ENCODE measurements at places on chromosomes 7 and 10.

DNA sequence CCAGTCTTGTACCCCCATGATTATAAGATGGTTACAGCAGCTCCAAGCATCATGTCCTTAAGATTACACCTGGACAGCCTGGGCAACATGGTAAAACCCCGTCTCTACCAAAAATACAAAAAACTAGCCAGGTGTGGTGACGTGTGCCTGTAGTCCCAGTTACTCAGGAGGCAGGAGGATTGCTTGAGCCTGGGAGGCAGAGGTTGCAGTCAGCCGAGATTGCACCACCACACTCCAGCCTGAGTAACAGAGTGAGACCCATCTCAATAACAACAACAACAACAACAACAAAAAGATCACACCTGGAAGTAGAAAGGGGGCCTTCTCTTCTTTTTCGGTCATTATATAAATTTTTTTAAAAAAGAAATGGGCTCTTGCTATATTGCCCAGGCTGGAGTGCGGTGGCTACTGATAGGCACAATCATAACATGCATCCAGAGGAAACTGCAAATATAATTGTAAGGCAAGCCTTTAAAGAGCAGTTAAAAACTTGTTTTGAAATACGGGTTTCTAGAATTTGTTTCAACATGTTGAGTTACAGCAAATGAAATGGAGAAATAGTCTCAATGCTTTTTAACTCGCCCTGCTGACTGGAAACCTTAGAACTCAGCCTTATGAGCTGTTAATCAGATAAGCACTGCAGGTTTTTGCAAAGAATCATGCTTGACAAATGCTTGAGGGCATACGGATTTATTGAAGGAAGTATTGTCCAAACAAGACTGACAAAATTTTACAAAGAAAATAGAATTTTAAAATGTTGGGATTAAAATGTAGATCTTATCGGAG, 4.7 kb upstream of the ENTPD7 start:
- DNase-seq = no peak

- DNase-seq = no peak
Observed at GRCh38 chr7:83562289-83562688, 86.7 kb downstream of the SEMA3E start.

GRCh38 chr7:19020062-19020461, 97.4 kb downstream of the TWIST1 start:
- DNase-seq = no peak

DNA sequence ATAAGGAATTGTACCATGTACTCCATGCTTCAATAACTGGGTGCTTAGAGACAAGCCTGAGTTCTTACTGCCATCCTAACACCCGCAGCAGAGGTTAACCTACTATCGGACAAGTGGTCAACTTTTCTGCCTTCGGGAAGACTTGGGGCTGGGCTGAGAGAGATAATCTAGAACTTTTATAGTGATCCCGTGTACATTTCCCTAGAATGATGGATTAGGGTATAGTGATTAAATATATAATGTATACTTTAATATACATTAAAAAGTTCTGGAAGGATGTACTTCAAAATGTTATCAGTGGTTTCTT, 12.2 kb upstream of the HNRNPF start:
- no peak for DNase-seq

DNA sequence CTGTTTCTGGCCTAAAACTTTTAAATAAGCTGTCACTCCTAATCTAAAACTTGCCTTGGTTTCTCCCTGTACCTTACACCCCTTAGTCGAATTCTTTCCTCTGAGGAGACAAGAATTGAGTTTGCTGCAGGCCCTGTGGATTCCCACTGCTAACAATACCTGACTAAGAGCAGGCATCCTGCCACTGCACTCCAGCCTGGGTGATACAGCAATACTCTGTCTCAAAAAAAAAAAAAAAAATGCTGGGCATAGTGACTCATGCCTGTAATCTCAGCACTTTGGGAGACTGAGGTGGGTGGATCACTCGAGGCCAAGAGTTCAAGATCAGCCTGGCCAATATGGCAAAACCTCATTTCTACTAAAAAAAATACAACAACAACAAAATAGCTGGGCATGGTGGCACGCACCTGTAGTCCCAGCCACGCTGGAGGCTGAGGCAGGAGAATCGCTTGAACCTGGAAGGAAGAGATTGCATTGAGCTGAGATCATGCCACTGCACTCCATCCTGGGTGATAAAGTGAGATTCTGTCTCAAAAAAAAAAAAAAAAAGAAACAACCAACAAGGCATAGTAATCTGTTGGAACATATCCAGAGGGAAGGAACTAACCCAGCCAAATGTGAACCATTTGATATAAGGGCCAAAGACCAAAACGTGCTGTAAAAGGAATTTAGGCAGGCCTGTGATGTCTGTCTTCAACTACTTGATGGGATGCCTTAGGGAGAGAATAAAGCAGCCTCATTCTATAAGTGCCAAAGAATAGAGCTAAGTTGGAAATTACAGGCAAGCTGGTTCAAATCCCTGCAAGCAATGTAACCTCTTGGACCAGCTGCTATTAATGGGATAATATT, 732.7 kb upstream of the AUTS2 start:
- DNase-seq = no peak

DNA sequence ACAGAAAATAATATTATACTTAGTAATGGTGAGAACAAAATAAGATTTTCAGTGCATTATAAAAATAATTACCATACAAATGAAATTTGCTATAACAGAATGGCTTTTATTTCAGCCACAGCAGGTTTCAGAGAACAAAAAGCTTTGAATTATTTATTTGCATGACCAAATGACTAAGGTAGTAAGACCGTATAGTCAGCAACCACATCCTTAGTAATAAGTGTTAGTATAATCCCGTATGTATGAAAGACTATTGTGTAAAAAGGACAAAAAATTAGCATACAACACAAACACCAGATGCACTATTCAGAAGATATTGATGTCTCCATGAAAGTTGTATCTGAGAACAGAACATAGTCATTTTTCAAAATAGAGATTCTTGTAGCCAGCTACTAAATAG, 12.2 kb downstream of the PDZD8 start:
- DNase-seq = no peak

DNA sequence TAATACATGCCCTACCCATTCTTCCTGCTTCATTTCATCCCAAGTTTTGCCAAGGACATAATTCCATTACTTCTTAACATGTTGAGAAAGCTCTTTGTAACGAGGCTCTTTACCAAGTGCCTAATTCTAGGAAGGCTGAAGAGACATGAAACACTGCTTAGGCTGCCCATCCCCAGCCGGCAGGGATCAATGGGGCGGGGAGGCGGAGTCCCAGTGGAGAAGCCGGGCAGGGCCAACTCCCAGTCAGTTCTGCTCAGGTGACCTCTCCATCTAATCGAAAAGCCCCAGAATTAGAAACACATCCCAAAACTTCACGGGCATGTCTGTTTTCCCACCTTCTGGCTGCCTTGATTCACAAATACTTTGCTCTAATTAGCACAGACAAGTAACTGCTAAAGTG, 89.5 kb upstream of the LYZL1 start:
- no peak for DNase-seq

DNA sequence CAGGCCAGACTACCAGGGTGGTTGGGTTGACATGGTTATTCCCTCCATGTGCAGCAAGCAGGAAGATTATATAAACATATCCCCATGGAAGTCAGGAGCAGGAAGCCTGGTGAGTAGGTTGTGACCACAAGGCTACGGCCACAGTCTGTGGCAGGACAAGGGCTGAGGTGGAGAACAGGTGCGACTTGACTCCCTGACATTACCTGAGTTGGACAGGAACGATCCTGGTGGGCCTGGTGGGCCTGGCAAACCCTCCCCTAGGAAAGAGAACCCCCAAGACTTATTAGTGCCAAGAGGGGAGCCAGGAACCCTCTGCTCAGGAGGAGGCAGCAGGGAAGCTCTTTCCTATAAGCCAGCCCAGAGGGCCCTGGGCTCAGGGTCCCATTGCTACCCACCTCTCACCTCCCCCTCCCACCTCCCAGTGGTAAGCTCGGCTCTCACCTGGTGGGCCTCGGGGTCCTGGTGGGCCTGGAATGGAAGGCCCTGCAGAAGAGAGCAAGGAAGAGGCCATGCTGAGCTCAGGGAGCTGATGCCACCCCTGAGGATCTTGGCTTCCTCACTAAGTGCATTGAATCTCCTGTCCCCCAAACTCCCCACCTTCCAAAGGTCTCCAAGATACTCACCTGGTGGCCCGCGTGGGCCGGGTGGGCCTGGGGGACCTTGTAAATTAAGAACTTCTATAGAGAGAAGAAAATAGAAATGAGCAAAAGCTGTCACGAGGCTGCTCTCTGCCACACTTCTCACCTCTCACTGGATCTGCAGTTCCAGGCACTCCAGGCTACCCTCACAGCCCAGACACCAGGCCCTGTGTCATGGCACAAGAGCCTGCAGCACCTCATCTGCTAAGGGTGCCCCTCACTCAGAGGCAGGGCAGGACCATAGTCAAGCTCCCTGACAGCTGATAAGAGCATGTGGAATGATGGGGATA, 44.6 kb downstream of the COL17A1 start:
- DNase-seq = no peak

DNA sequence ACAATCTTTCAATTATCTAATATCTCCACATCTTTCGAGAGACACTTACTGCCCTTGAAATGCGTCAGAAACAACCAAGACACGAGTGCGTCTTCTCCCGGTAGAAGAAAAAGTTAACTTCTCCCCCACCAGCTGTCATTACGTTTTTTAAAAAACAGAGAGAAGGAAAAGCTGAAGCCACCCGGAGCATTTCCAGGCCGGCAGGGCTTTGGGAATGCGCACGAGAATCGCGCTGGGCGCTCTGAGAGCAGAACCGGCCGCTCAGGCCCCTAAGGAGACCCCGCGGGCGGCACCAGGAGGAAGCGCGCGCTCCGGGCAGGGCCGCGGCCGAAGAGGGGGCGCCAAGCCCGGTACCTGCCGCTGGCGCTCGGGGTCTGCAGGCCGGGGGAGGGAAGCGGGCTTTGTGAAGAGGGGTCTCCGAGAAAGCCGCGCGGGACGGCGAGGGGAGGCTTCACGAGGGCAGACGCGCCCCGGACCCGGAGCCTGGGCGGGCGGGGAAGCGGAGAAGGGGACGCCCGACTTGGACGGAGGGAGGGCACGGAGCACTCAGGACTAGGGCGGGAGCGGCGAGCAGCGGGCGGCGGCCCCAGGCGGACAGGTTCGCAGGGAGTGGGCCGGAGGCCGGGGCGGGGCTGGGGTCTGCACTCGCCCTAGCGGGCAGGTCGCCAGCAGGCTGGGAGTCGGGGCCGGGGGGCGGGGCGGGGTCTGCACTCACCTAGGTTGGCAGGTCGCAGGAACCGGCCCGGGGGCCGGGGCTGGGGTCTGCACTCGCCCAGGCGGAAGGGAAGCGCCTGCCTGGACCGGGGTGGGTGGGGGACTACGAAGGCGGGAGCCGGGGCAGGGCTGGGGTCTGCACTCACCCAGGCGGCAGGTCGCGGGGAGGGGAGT, 932 bp downstream of the ESYT2 start:
- DNase-seq = peak; percentile 15

DNA sequence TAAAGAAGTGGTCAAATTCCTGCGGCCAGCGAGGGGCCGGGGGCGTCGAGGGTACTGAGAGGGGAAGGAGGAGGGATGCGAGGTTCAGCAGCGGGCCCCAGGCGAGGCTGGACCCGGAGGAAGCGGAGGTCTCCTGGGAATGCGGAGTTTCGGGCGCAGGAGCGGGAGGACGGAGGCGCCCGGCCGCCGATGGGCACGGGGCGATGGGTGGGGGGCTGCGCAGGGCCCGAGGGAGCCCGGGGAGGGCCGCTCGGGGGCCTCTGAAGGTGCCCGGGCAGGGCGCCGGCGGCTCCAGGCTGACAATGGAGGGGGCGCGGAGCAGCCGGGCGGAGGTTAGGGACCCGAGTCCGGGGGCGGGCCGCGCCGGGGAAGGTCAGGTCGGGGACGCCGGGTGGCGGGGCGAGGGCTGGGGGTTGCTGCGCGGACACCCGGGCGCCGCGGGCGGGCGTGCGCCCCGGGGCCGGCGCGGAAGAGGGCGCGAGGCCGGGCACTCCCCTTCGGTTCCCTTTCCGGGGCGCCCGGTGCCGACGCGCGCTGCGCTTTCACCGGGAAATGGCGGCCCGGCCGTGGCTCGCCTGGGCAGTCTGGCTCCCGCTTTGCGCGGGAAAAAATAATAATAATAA, 683 bp downstream of the MACROH2A2 start:
- DNase-seq = no peak

- DNase-seq = no peak
Observed at GRCh38 chr10:33732161-33732680, 397.8 kb upstream of the NRP1 start.

DNA sequence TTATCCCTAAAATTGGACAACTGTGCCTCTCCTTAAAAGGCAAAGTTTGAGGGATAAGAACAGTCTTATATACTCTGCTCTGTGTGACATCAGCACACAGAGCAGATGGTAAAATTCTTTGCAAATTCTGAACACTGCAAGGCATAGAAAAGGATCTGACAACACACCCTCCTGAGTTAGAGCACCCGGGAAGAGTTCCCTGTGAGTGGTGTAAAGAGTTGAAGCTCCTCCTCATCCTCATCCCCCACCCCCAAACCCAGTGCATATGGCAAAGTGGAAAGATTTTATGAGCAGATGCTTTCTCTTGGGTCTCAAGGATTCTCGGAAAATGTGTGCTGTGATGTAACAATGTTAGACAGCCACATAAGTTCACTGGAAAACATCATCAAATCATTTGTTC, 40.0 kb upstream of the DGKI start:
- no peak for DNase-seq

DNA sequence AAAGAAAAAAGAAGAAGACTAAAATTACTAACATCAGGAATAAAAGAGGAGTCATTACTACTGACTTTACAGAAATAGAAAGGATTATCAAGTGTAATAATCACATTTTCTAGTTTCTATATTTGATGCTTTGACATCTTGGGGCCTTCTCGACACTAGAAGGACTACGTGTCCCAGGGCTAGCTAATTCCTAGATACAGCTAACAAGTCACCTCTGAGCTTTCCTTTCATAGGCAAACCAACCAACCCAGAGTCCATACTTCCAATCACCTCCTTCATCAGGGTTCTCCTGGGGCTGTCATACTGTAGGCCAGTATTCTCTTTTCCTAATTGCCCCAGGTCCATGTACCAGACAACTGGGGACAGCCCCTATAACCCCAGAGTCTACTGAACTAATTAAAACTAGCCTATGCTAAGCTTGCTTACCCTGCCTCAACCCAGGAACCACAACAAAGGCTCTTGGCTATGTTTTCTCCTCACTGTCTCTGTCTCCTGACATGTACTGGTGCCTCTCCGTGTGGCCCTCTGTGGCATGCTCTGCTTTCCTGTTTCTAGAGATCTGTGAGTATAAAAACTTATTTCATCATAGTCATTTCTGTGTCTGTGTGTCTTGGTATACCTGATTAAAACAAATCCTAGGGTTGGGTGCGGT, 6.7 kb upstream of the PARP12 start:
- DNase-seq = no peak

GRCh38 chr7:110964775-110965174, 126.2 kb upstream of the LRRN3 start:
- DNase-seq = no peak

- DNase-seq = no peak
Observed at GRCh38 chr10:18660816-18661431, 1.7 kb downstream of the ARL5B start.

GRCh38 chr10:28492116-28492920, 40.6 kb upstream of the WAC start:
- no peak for DNase-seq

Data from stimulated activated naive B cell treated with anti-CD40 and anti-IgM and Interleukin-4, amounts not matched to agents 10 μg/mL and 1 μg/mL and 100 μg/mL, for 72 hours (primary cell).